ENCODE measurements at places on chromosomes 16 and 17.

GRCh38 chr16:27725236-27726000, 175.5 kb downstream of the KATNIP start:
- no peak for DNase-seq

DNA sequence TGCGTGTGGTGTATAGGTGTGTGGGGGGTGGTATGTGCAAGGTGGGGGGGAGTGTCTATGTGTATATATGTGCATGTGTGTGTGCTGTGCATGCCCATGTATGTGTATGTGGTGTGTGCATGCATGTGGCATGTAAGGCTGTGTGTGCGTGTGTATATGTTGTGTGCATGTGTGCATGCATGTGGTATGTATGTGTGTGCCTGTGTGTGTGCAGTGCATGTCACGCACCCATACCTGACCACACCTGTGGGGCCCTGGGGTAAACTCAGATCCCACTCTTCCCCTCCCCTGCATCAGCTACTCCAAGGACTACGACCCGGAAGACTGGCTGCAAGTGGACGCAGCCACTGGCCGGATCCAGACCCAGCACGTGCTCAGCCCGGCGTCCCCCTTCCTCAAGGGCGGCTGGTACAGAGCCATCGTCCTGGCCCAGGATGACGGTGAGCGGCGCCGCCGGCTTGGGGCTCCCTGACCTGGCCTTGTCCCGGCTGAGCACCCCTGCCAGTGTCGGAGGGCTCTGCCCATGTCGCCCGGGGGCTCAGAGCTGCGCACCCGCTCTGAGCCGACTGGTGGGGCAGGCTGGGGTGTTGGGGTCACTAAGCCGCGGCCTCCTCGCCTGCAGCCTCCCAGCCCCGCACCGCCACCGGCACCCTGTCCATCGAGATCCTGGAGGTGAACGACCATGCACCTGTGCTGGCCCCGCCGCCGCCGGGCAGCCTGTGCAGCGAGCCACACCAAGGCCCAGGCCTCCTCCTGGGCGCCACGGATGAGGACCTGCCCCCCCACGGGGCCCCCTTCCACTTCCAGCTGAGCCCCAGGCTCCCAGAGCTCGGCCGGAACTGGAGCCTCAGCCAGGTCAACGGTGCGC, 9.1 kb downstream of the SLC22A31 start:
- no peak for DNase-seq

DNA sequence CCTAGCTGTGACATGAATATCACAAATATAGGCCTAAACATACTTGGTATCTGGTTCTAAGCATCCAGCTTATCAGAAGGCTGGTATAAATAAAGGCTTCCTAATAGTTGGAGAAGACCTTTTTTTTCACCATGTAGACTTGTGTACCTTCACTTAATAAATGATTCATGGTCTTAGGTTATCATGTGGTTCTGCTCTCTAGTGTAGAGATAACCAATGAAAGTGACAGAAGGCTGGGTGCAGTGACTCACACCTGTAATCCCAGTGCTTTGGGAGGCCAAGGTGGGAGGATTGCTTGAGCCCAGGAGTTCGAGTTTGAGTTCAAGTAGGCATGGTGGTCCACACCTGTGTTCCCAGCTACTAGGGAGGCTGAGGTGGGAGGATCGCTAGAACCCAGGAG, 3.1 kb downstream of the DDX19A start:
- no peak for DNase-seq

DNA sequence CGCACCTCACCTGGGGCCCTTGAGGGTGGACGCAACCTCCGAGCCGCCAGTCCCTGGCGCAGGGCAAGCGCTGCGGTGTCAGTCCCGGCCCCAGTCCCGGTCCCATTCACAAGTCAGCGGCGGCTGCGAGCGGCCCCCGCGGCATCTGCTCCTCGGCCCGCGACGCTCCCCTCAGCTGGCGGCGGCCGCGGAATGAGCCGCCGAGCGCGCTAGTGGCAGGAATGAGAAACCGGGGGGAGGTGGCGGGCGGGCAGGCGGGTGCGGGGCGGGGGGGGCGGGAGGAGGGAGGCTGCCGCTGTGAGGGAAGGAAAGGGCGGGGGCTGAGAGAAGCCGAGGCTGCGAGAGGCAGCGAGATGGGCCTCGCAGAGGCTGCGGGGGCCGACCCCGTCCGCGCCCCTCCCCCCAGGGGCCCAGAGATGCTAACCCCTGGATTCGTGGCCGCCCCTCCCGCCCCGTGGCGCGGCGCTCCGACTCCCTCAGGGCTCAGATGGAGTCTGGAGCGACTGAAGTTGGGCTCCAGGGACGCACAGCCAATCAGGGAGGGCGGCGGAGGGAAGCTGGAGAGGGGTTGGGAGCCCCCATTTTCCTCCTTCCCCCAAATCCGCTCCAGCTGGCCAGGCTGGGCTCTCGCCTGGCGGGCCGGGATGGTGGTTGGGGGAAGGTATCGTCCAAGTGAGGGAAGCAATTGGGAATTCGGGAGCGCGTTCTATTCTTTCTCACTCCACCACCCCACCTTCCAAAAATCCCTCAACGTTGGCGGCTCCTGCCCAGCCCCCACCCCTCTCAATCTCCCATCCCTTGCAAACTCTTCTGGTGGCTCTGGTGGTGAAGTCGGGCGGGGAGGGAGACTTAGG, at the start of gene CDH11:
TSS of gene CDH11 (minus strand) at position 194 of the 854 bp plus-strand sequence. CDS start 117,194 bp downstream, outside the sequence.
- no peak for DNase-seq

DNA sequence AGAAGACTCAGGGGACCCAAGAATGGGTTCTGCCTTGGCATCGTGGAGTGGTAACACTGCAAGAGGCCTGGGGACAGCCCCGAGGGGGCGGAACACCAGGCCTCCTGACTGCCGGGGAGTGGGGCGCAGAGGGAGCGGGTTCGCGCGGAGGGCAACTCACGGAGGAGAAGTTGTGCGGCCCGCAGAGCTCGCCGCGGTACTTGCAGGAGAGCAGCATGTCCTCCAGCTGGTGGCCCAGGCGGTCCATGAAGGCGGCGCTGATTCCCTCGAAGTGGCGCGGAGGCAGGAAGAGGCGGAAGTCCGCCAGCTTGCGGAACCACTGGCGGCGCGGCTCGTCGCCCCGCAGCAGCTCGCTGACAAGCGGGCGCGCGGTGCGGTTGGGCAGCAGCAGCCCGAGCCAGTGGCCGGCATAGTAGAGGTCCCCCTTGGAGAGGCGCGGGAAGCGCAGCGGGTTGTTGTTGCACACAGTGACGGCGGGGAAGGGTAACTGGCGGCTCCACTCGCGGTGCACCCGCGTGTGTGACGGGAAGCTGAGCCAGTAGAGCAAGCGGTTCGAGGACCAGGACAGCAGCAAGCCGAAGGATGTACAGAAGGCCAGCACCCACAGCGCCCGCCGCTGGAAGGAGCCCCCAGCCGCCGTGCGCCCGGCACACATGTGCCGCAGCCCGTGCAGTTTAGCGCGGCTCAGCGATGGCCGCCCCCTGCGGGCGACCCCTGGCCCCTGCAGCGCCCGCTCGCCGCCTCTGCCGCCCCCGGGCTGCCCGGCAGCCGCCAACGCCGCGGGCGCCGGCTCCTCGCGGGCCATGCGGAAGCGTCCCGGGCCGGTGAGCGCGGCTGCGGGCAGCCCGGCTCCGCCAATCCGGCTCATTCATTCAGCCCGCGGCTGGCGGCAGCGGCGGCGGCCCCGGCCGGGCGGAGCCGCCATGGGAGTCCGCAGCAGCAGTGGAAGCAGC, 1.6 kb downstream of the ASIC2 start:
- no peak for DNase-seq
